ENCODE measurements at places on chromosomes 12 and 14.

- no peak for DNase-seq
These were observed 5.9 kb downstream of the PXN start for GRCh38 chr12:120259418-120260202.

- no peak for DNase-seq
These were observed 184.8 kb downstream of the PIK3C2G start for GRCh38 chr12:18446061-18446644.

- DNase-seq: no peak
These were observed 19.8 kb downstream of the TPH2 start for GRCh38 chr12:71958457-71958856.

- DNase-seq: no peak
These were observed 25.6 kb downstream of the SINHCAF start for GRCh38 chr12:31300341-31300740.

DNA sequence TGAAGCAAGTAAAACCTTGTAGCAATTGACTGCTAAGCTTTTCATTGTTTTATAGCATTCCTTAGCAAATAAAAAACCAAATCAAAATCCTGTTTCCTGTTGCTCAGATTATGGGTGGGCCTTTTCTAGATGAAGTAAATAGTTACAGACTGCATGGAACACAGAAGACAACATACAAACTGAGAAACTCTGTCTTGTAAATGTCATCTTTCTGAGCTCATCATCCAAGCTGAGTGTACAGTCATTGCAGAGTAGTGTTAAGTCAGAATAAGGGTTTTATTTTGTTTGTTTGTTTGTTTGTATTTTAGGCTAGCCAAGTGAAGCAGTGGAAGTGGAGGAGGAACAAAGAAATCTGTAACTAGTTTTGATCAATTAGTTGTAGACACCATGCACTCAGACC, 24.4 kb upstream of the BTG1 start:
- no peak for DNase-seq

GRCh38 chr14:105258846-105259245, 10.5 kb downstream of the BTBD6 start:
- DNase-seq: no peak

DNA sequence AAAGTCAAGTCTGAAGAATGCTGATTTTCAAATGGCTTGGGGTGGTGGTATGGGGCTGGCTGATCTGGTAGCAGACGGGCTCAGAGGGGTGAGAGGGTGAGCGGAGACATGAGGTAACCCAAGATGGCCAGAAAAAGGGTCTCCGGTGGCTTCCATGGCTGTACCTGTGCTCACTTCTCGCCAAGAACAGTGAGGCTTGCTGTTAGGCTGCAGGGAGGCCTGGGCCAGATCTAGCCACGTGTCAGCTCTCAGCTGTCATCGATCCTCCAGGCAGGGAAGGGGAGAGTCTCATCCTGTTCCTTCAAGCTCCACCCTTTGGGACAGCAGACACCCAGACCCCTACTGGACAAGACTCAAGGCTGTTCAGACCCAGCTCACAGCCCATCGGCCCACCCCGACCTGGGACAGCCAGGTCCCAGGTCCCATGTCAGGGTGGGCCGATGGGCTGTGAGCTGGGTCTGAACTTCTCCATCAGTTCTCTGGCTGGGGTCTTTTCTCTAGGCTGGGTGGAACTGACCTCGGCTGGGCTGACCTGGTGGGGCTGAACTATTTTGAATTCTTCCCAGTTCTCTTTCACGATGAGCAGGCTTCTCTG, 9.0 kb downstream of the LRTM2 start:
- no peak for DNase-seq

DNA sequence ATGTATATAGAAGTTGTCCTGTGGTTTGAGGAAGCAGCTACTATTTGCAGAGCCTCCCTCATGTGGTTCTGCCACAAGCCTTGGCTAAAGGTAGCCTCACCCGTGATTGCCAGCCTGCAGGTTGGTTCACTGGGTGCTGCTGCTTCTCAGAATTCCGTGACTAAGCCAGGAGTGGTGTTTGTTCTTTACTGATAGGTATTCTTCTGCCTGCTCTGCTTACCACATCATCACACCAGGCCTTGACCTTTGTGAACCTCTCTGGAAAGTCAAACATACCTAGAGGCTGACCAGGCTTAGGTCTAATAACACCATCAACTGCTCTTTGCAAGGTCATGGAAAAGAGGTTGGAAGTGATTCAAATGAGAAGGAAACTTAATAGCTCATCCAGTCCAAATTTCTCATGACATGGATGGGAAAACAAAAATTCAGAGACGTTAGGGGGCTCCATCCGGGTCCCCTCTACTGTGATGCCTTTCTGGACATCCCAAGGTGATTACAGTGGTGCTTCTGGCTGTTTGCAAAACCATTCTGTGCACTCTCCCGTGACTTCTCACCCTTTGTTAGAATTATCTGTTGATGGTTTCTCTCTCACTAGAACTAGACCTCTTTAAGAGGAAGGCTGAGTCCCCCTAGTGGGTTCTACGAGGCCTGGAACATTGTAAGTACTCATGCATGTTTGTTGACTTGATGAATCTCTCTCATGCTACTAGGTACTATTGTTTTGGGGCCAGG, 8.5 kb upstream of the SOCS2 start:
- DNase-seq: no peak

Data from GM04504 (cell line).